ENCODE measurements at places on chromosomes 2 and 18. TPM values are rescaled to one million over a fixed set of nuclear protein-coding genes. Genes with fewer than 3 reads are reported as not detected.

GRCh38 chr2:212284166-212284565 lies 254.4 kb downstream of the ERBB4 start:
- DNase-seq: no peak

GRCh38 chr2:10172033-10172871 lies 49.7 kb downstream of the RRM2 start:
- no peak for DNase-seq

ADCYAP1 gene
- total RNA-seq: not detected

DNA sequence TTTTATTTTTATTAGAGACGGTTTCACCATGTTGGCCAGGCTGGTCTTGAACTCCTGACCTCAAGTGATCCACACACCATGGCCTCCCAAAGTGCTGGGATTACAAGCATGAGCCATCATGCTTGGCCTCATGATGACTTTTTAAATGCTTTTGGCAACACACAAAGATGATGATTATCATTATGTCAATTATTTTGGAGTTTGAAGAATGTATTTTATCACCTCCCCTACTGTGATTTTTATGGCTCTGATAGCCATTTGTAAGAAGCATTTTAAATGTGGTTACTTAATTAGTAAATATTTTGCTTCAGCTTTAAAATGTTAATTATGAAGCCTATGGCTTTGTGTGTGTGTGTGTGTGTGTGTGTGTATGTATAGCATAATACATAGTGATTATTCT lies 45.1 kb upstream of the RAB27B start:
- DNase-seq: no peak

STARD6 gene
- total RNA-seq: not detected

- no peak for DNase-seq
Measured at GRCh38 chr2:212299333-212299732, 239.3 kb downstream of the ERBB4 start.

DNA sequence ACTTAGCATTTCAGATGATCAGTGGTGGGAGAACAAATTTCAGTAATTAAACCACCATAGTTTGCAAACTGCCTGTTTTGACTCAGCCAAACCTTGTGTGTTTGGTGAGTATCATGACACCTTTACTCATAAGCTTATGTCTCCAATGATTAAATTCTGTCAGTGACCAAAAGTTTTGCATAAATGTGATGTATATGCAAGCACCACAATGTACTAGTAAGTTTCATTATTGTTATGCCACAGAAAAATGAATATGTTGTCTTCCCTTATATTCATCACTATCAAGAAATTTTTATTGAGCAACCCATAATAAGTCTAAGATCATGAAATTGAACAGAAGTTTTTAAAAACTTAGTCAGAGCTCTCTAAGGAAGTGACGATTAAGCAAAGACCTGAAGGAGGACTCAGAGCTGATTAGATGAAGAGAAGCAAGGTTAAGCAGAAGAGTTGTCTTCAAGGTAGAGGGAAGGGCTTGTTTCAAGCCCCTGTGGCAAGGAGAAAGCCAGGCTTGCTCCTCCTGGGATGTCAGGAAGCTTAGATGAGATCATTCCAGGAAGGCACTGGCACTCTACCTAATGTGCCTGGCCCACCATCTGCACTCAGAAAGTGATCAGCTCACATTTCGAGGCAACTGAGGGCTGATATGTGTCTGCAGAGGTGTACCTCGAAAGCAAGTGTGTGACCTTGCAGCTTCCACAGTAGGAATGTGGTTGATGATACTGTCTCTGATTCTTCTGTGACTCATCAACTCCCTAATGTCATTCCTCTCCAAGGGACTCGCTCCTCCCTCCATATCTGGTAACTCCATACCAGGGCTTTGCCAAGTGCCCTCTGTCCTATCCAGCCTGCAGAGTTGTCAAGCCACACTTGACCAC lies 54.7 kb downstream of the KCTD18 start:
- DNase-seq: no peak

DNA sequence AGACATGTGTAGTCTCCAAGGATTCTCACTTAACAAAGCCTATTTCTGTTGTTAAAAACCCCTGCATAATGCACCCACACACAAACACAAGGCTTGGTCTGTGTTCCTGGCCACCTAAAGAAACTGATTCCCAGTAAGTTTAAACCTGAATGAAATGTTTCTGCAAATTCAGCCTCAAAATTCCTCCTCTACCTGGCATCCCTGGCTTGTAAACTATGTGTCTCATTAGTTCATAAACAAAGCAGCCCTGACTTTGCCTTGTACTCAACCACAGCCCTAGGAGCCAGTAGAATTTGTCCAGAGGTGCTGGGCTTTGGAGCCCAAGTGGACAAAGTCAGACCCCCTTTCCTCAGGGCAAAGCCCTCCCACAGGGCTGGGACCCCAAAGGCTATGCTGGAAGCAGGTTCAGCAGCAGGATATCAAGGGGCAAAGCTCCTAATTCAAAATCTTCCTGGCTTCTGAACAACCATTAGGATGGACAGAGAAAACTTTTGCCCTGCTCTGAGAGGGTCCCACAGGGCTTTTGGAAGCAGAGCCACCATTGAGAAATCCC lies 2.6 kb upstream of the HOXD13 start:
- no peak for DNase-seq

- DNase-seq: peak; percentile 84
Measured at GRCh38 chr2:237652181-237652580, 24.8 kb downstream of the LRRFIP1 start.

ADRA2B gene
- 3.7 TPM for total RNA-seq

SLC5A7 gene
- 0.10 TPM for total RNA-seq

DNA sequence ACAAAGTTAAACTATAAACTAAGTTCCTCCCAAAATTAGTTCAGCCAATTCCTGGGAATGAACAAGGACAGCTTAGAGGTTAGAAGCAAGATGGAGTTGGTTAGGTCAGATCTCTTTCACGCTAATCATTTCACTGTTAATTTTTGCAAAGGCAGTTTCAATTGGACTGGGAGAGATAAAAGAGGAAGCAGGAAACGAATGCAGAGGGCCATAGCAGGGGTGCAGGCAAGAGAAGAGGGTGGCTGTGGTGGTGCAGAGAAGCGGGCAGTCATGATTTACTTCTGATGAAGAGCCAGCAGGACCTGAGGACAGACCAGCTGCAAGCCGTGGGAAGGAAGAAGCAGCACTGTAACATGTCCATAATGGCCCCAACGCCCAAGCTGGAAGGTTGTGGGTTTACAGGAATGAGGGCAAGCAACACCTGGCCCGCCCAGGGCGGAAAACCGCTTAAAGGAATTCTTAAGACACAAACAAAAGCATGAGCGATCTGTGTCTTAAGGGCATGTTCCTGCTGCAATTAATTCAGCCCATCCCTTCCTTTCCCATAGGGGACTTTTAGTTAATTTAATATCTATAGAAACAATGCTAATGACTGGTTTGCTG lies 4.1 kb upstream of the RMP24 start:
- DNase-seq: no peak

CFAP221 gene
- 2.0 TPM for total RNA-seq

DNA sequence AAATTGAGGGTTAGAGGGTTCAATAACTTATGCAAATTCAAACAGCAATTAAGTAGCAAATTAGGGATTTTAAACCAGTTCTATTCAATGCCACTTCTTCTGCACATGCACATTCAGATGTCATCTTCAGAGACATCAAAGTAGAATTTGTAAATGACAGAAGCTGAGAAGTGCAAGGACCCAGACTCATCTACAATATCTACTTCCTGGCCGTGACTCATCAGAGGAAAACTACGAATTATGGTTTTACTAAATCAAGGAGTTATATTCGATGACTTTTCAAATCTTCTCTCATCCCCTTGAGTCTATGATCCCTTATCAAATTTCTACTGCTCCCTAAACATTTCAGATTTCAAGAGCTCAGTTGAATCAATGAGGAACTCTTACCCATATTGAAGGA lies 20.0 kb upstream of the STAT4 start:
- no peak for DNase-seq

GRCh38 chr2:9980520-9980919 lies 29.0 kb downstream of the GRHL1 start:
- DNase-seq: no peak

C1D gene
- 29.2 TPM for total RNA-seq

PCARE gene
- 2.4 TPM for total RNA-seq

DNA sequence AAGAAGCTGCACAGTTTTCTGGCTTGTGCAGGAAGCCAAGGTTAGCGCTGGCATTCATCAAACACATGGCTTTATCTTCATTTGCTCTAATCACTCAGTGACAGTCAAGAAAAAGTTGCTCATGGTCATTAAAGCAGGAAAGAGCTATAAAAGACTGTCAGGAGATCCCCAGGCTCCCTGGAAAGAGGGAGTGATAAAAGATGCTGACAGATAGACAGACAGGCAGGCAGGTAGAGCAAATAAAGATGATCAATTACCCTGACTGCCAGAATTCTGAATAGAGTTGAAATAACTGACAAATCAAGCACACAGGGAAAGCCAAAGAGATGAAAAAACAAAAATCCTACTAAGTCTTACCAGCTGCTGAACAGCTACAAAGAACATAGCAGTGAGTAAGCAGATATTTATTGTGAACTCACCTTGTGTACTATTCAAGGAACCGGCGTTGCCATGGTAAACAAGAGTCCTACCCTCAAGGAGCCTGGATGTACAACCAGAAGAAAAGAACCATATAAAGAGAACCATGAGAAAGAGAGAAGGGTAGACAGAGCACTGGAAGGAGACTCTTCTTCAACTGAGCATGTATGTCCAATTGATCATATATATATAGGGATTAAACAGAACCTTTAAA lies 68.0 kb downstream of the RNF152 start:
- no peak for DNase-seq

CHN1 gene
- total RNA-seq: 19.3 TPM

DNA sequence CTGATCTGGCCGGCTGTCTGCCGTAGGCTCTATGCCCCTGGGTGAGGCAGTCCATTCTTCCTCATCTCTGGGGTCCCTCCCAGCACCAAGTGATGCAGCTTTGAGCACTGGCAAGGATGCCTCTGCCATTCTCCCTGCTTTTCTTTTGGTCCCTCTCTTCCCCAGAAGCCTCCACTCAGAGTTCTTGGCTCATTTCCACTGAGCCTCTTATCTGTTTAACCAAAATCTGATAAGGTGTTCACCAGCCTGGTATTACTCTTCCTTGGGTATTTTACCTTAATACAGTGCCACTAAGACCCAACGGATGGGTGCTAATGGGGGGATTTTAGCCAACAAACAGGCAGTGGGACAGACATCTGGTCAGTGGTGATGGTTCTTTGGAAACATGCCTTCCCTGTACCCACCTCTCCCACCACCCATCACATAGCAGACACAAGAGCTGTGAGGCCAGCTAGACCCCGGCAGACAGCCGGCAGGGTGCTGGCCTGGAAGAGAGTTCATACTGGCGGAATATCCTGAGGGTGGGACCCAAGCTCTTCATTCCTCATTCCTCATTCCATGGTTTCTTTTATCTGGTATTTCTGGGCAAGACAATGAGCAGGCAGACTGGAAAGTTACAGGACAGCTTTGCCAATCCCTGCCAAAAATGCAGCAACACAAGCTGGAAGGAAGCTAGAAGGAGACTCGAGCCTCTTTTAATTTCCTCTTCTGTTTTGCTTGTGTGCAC lies 34.6 kb downstream of the ZBTB7C start:
- no peak for DNase-seq

DPP10 gene
- total RNA-seq: not detected

MERTK gene
- 3.4 TPM for total RNA-seq

MBP gene
- 62.8 TPM for total RNA-seq

ATP6V1C2 gene
- 0.65 TPM for total RNA-seq

DNA sequence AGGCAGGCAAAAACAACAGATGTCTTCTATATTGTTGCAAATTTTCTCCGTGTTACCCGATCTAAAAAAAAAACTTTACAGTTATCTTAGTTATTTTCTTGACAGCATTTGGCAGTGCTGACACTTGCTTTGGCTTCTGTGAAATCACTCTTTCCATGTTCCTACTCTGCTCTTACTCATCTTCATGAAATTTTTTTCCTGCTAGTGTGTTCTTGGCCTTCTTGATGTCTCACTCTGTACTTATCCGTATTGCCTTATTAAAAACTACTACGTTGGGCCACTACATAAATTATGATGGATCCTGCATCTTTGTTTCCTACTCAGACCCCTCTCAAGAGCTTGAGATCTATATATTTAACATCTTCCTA lies 134.4 kb downstream of the IKZF2 start:
- DNase-seq: no peak

DNA sequence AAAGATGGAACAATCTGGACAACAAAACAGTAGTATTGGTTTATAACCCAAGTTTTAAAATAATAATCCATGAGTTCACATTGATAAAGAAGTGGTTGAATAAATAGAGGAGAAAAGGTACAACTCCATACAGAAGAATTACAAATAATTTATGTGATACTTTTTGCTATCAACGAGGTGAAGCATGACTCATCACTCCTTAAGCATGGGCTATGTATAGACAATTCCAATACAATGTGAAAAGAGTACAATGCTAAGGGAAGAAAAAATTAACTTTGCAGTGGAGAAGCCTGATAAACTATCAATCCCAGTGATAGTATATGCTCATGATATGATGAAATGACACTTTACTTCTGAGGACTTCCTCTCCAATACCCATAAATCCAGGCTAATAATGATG lies 312.9 kb downstream of the GULP1 start:
- no peak for DNase-seq

- no peak for DNase-seq
Measured at GRCh38 chr2:210481601-210482175, 5.1 kb upstream of the LANCL1 start.

CAD gene
- 5.5 TPM for total RNA-seq

GRCh38 chr2:127146071-127146725 lies 39.2 kb upstream of the BIN1 start:
- DNase-seq: no peak

PLEK gene
- 1.3 TPM for total RNA-seq

FN1 gene
- 416 TPM for total RNA-seq

CABYR gene
- total RNA-seq: not detected

SERPINB5 gene
- total RNA-seq: not detected

GRCh38 chr2:208256192-208256782 lies 1.4 kb upstream of the IDH1 start:
- no peak for DNase-seq

DNA sequence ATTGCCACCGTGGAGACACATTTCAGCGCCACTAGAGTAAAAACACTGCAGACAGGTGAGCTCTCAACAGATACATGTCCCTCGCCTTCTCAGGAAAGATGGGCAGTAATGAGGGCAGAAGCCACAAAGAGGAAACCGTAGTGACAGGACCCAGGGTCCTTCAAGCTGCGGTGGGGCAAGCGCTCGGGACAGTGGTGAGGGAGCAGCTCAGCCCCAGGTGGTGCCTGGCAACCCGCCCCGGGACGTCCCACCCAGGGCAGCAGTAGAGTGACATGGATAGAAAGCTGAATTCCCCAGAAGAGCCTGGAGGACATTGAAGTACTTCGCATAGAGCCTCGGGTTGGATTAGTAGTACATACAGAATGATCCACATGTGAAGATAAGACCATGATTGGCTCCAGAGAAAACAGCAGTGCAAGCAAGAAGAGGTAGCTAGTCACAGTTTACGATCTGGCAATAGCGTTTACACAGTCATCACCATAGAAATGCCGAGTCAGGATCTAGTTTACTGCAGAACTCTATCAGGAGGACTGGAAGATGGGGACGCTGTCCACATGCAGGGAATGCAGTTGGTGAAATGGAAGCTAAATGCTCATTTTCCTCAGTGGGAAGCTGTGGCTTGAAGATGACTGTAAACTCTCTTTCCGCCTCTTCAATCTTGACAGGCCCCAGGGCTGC lies 37.4 kb upstream of the ALPP start:
- DNase-seq: no peak

- no peak for DNase-seq
Measured at GRCh38 chr2:138780908-138781307, 718 bp upstream of the NXPH2 start.

GRCh38 chr2:205464681-205465080 lies 217.6 kb upstream of the NRP2 start:
- DNase-seq: no peak
